ENCODE measurements at places on chromosomes 12 and 14. TPM values are rescaled to one million over a fixed set of nuclear protein-coding genes. Genes with fewer than 3 reads are reported as not detected.
A peak's percentile ranks its signal among the peaks of the same experiment; 100 is the strongest.

- no peak for DNase-seq
These were observed 42.1 kb downstream of the RASSF3 start for GRCh38 chr12:64652346-64652745.

DNA sequence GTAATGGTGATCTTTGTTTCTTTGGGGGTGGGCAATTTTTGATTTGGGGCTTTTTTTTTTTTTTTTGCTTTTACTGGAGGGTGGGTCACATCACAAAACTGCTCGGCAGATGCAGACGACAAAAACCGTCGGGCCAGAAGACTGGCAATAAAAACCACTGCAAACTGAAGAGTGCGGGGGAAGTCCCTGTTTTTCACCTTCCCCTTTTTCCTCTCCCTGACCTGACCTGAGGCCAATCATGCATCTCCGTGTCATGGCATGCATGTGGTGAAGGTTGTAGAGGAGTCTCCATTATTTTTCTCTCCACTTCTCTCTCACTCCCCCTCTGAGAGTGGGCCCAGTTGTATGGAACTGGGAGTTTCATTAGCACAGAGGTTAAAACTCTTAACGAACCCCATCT lies 57.5 kb downstream of the AP5M1 start:
- DNase-seq = no peak

DNA sequence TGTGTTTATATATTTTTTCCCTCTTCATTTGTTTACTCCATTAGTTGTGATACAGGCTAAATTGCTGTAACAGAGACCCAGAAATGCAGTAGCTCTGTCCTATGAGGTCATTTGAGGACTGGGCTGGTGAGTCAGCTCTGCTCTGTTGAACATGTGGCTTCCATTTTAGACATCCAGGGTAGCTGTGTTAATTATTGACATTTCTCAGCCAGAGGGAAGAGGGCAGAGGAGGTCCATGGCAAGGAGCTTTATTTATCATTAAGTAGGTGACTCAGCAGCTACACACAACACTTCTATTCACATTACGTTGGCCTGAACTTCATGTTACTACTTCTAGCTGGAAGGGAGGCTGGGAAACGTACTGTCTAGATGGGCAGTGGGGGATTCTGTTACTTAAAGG lies 85.4 kb downstream of the PTCSC3 start:
- no peak for DNase-seq

GRCh38 chr12:100512692-100513091 lies 39.0 kb downstream of the NR1H4 start:
- no peak for DNase-seq

GRCh38 chr14:104115691-104116287 lies 22.6 kb upstream of the KIF26A start:
- no peak for DNase-seq

- peak; percentile 64 for DNase-seq
These were observed at the start of gene SLC38A4 for GRCh38 chr12:46825591-46826414. TSS of gene SLC38A4 (minus strand) at chr12:46825997. CDS start at chr12:46793071, 32,926 bp downstream.

DNA sequence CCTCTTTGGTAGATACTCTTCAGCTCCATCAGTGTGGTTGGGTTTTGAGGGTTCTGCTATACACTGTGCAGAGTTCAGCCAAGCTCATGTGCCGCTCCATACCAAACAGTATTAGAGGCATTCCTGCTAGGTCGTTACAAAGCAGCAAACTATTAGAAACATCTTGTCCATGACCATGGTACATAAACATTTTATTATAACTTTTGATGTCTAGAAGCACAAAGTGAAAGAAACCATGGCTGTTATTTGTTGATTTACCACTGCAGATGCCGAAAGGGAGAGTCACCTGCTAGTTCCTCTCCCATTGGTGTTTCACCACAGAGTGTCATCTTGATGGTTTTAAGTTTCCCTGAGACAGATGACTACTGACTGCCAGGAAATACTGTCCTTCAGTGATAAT lies 242.0 kb downstream of the ADAMTS20 start:
- DNase-seq = no peak

- no peak for DNase-seq
These were observed 31.5 kb upstream of the SLCO1B3 start for GRCh38 chr12:20778969-20779368.

DNA sequence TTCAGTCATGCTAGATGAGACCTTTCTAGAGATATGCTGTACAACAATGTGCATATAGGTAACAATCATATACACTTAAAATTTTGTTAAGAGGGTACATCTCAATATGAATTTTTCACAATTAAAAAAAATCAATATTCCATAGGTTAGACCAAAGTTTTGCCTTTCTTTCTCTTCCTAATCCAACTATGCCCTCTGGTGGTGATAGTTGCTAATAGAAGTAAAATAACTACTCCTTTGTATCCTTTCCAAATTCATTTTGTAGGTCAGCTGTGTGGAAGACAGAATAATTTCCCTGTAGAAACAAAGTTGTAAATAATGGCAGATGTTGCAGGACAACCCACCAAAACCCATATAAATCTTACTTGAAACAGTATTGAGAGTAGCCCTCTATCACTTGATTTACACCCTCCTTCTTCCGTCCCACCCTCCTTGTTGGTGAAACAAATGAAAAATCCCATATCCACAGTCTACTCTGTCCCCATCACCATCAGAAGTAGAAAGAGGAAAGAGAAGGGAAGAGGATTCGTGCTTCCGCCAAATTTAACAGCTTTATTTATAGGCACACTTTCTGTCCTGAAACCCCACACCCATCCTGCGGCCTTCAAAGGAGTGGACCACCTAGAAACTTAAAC lies 34.2 kb upstream of the KICS2 start:
- DNase-seq = no peak

GRCh38 chr14:54202288-54202687 lies 194.5 kb upstream of the CDKN3 start:
- no peak for DNase-seq

DNA sequence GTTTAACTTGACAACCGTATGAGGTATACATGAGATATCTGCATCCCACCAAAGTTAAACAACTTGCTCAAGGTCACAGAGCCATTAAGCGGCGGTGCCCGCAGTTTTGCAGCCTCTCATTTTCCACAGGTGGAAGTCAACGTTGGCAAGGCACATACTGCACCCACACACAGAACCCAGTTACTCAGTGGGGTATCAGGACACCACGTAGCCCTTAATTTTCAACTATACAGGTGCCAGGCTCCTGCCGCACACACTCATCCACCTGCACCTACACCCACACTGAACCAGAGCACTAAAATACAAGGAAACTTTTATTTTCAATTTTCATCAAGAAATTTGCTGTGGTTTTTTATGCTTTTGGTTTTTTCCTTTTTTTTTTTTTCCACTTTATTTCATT lies 1.7 kb upstream of the NOP2 start:
- DNase-seq = no peak

DNA sequence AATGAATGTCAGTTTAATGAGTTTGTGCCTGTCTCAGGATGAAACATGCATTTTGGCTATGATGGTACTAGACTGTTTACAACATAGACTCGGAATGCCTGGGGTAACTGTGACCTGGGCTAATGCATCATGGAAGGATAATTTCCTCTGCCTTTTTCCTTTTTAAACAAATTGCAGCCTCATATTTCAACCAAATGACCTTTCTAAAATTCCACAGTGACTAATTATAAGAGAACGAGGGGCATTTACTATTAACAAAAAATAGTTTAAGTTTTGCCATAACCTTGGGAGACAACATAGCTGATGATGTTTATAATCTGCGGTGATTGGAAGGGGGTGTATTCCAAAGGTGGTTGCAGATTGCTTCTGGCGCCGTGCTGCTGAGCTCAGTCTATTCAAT lies 1140.5 kb downstream of the GALC start:
- DNase-seq = no peak

DNA sequence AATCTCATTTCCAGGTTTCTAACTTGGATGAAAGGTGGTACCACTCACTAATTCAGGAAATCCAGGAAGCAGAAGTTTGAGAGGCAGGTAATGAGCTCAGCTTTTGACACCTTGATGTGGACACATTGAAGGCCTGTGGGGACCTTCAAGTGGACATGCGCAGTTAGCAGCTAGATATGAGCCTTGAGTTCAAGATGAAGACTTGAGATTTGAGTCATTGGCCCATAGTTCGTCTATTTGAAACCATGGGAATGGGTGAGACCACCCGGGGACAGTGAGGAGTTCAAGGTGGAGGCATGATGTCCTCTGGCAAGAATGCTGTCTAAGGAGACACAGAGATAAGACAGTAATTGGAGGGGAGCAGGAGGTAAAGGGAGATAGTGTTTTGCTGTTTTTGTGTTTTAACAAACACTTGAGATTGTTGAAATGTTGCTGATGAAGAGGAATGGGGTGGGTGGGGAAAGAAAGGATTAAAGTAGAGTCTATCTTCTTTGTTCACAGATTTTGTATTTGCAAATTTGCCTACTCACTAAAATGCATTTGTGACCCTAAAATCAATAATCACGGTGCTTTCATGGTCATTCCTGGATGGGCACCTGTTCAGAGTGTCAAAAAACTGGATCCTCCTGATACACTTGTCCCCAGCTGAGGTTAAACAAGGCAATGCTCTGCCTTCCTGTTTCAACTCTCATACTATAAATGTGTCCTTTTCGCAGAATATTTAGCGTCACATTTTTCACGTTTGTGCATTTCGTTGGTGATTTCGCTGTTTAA lies 69.5 kb upstream of the PLXNC1 start:
- no peak for DNase-seq

- no peak for DNase-seq
These were observed 18.9 kb downstream of the LEMD3 start for GRCh38 chr12:65188179-65188701.

DNA sequence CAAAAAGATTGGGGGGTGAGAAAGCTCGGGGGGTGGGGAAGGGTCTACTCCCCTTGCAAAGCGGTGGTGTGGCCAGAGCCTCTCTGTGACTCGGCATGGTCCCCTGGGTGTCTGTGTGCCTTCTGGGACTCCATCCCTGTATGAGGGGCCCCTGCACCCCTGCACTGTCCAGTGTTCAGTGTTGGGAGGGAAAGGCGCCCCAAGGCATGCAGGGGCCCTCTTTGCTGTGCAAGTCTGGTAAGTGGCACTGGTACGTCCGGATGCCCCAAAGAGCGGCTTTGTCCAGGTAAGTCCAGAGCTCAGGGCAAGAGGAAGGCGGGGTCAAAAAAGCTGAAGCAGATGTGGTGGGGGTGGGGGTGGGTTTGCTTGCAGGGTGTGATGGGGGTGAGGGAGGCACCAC lies 23.7 kb downstream of the RTL1 start:
- DNase-seq = no peak

DNA sequence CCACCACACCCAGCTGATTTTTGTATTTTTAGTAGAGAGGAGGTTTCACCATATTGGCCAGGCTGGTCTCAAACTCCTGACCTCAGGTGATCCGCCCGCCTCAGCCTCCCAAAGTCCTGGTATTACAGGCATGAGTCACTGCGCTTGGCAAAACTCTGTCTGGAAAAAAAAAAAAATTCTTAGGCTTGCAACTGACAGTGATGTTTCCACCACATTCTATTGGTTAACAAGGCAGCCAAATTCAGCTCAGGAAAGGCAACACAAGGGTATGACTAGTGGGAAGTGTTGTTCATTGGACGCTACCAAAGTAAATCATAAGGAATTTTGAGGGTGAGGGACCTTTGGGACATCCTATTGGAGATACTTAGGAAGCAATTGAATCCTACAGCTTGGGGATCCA lies 2.9 kb upstream of the SBNO1 start:
- no peak for DNase-seq

- no peak for DNase-seq
These were observed 57.1 kb downstream of the KDM2B start for GRCh38 chr12:121523741-121524140.

- DNase-seq = peak; percentile 91
These were observed at the start of gene IFI27L2 for GRCh38 chr14:94129111-94129757. TSS of gene IFI27L2 (minus strand) at chr14:94129604. CDS start at chr14:94129564, 40 bp downstream.

GRCh38 chr14:36817071-36817930 lies 155.6 kb downstream of the PAX9 start:
- DNase-seq = no peak

- DNase-seq = no peak
These were observed 649.2 kb upstream of the MIS18BP1 start for GRCh38 chr14:45902241-45902640.

DNA sequence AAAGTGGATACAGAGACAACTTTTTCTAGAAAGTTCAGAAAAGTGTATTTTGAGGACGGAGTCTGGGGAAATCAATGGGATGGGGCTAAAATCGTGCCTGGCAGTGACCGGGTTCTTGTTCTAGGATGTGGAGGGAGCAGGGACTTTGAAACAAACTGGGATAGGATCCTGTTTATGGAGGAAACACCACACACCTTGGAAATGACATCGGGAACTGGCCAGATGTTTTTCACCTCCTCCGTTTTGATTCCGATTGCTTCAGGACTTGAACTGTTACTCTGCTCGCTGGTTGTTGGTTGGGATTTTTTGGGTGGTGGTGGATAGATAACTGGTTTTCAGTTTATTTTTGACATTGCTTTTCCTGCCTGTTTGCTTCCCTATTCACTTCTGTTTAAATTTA lies 506 bp downstream of the EMP1 start:
- DNase-seq = no peak

GRCh38 chr12:43022838-43023237 lies 433.3 kb upstream of the PRICKLE1 start:
- no peak for DNase-seq

- DNase-seq = no peak
These were observed 3.1 kb downstream of the SLC38A1 start for GRCh38 chr12:46265734-46266133.

GRCh38 chr14:33833706-33834465 lies 117.0 kb downstream of the EGLN3 start:
- DNase-seq = peak; percentile 48

DNA sequence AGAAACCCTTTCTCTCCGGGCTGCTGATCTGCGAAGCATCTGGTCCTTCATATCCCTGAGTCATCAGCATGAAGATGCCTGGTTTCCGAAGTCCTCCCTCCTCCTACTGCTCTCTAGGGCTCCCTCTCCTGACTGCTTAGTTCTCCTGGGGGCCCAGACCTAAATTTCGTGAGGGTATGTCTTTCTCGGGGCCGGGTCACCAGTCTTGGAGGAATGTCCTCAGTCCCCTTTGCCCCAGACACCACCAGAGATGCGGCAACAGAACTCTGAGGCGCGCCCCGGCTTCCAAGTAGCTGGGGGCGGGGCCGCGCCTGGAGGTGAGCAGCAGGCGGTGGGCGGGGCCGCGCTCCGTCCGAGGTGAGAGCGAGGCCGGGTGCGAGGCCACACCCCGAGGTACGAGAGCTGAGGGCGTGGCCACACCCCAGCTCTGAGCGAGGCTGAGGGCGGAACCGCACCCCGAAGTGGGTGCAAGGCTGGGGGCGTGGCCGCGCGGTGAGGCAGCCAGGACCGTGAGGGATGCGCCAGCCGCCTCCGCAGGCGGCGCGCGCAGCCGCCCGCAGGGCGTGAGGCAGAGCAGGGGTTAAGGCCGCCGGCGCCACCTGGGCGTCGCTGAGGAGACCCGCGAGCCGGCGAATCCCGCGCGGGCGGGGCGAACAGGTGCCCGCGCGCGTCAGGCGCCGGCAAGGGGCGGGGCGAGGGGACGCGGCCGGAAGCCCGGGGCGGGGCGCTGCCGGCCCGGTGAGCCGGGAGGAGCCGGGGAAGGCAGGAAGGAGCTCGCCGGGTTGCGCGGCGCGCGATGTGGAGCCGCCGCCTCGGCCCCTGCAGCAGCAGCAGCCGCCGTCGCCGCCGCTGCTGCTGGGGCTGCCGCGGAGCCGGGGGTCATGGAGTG lies at the start of gene BICDL1:
TSS of gene BICDL1 (plus strand) at position 765 of the 889 bp plus-strand sequence. CDS start 633 bp downstream, outside the sequence.
- DNase-seq = peak; percentile 77

GRCh38 chr14:99549684-99550083 lies 54.3 kb downstream of the CCDC85C start:
- no peak for DNase-seq

- no peak for DNase-seq
These were observed 151.6 kb downstream of the SYT1 start for GRCh38 chr12:79016181-79016580.

The ART4 gene
- polyA plus RNA-seq = 0.76 TPM

The SOCS2 gene
- polyA plus RNA-seq = 26.9 TPM

The TCP11L2 gene
- 4.9 TPM for polyA plus RNA-seq

The STAT6 gene
- 199 TPM for polyA plus RNA-seq

The PROX2 gene
- 0.01 TPM for polyA plus RNA-seq

The EPYC gene
- 0.05 TPM for polyA plus RNA-seq
